CD14-positive monocyte (primary cell): ENCODE measurements at places on chromosomes 1 and 21.

- DNase-seq: peak; percentile 61
These were observed 10.6 kb downstream of the CEP170 start for GRCh38 chr1:243244432-243244841.

GRCh38 chr1:234729561-234730474 is 119.8 kb upstream of the IRF2BP2 start:
- DNase-seq: peak; percentile 46

DNA sequence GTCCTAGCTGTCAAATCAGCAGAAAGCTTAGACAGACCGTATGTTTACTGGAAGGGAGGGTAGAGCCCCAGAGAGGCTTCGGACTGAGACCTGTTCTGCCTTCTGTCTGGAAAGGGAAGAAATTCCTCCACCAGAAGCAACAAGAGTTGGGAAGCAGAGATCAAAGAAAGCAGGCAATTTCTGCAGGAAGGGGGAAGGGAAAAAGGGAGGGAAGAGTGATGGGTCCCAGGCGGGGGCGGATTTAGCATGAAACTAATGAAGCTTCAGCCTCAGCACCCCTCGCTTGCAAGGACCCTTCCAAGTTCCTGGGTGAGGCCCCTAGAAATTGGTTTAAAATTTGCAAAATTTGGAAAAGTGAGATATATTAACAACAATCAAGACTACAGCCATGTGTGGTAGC is 26.6 kb upstream of the FAM20B start:
- DNase-seq: no peak

- no peak for DNase-seq
These were observed 58.0 kb downstream of the DISC1 start for GRCh38 chr1:231684356-231685244.

- DNase-seq: no peak
These were observed 4.4 kb upstream of the HMGN1 start for GRCh38 chr21:39353295-39353694.
